ENCODE measurements at places on chromosomes 13 and 19.

GRCh38 chr13:107277911-107278310, 710.0 kb upstream of the ARGLU1 start:
- DNase-seq, result no peak

DNA sequence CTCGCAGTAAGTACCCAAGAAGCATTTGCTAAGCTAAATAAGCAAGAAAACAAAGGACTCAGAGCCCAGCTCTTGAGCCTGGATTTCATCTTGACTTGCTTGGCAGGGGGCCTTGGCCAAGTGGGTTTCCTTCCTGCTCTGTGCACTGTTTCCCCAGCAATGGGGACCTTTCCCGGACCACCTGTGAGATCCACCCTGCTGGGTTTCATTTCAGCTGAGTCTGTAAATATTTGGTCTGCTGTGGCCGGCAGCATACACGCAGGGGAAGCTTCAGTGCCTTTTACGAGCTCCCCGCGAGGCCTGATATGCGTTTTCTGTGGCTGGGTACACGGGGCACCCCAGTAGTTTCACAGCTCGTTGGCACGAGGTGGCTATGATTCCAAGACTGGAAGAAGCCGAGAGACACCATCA, 12.4 kb upstream of the TINCR start:
- no peak for DNase-seq

DNA sequence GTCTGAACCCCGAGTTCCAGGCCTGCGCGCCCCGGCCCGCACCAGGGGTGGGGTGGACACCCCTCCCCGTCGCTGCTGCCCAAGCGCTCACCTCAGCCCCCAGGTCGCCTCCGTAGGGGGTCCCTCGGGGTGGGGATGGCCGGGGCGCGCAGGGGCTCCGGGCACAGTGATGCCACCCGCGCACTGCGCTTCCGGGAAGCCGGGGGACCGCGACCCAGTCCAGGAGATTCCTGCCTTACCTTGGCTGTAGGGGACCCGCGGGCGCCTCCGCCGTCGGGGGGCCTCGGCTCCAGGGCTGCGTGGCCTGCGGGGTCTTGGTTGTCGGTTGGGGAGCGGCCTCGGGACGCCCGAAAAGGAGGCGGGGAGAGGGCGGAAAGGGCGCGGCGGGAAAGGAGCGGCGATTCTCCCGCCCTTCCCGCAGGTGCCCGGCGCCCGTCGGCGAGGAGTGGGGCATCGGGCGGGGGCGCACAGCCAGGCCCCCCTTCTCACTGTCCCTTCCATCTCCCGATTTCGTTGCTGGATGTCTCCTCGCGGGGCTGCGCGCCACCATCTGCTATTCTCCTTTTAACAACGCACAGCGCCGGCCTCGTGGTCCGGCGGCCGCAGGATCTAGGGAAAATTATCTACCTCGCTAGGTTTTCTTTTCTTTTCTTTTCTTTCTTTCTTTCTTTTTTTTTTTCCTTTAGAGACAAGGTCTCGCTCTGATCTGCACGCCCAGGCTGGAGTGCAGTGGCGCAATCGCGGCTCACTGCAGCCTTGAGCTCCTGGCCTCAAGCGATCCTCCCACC, at the start of gene KEAP1:
Gene KEAP1, minus strand, starts transcription at position 355 of the 788 bp plus-strand sequence. CDS start 3,323 bp downstream, outside the sequence.
- no peak for DNase-seq

- no peak for DNase-seq
Observed at GRCh38 chr19:54233941-54234340, 8.6 kb downstream of the LILRA6 start.

GRCh38 chr19:6736169-6736916, 1.0 kb downstream of the GPR108 start:
- DNase-seq, result peak; percentile 42

- DNase-seq, result no peak
Observed at GRCh38 chr19:33175156-33175782, 18.9 kb upstream of the LRP3 start.

GRCh38 chr19:16325161-16325527, 518 bp downstream of the KLF2 start:
- DNase-seq, result no peak

GRCh38 chr19:45705115-45705514, 12.6 kb downstream of the QPCTL start:
- DNase-seq, result no peak

DNA sequence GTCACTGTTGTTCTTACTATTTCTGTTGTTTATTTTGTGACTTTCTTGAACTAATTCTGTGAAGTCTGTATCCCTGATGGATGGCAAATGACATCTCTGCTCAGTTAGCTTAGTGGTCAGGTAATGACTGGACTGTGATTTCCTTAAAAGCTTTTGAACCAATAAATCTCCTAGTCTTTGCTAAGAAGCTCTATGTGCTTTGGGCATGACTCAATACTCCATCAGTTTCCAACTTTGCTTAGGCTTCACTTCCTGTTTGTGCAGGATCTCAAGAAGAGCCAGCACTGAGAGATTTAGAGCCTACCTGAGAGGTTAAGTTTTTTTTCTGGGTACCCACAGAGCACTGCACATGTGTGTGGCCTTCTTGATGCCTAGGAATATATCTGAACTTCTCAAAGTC, 329.7 kb upstream of the HTR2A start:
- DNase-seq, result no peak

GRCh38 chr13:101978552-101979315, 423.1 kb downstream of the FGF14 start:
- no peak for DNase-seq

GRCh38 chr19:44869733-44870470, 21.2 kb upstream of the TOMM40 start:
- DNase-seq, result no peak

GRCh38 chr13:93244141-93244917, 17.7 kb downstream of the GPC6 start:
- DNase-seq, result no peak

DNA sequence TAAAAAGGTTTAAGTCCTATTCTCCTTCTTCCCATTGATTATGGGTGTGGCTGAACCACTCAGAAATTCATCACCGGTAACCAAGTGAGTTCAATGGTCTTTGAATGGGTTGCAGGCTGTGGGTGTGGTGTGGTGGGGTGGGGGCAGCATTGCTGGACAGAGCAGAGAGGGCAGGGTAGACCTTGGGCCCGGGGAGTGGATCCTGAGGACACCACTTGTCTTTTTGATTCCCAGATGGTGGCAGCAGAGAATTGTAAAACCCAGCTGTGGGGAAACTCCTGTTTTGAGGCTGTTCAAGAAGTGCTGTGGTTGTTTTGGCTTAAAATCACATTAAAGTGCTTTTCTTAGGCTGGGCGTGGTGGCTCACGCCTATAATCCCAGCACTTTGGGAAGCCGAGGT, 45.8 kb upstream of the RGCC start:
- no peak for DNase-seq

GRCh38 chr13:85500696-85501256, 298.4 kb downstream of the SLITRK6 start:
- no peak for DNase-seq

- DNase-seq, result no peak
Observed at GRCh38 chr19:40774916-40775631, at the start of gene MIA. TSS of gene MIA (plus strand) at chr19:40775521. CDS start at chr19:40775543, 22 bp downstream.

GRCh38 chr13:46348961-46349360, 38.1 kb downstream of the RUBCNL start:
- no peak for DNase-seq

GRCh38 chr19:34997071-34997617, 3.0 kb upstream of the GRAMD1A start:
- DNase-seq, result no peak

DNA sequence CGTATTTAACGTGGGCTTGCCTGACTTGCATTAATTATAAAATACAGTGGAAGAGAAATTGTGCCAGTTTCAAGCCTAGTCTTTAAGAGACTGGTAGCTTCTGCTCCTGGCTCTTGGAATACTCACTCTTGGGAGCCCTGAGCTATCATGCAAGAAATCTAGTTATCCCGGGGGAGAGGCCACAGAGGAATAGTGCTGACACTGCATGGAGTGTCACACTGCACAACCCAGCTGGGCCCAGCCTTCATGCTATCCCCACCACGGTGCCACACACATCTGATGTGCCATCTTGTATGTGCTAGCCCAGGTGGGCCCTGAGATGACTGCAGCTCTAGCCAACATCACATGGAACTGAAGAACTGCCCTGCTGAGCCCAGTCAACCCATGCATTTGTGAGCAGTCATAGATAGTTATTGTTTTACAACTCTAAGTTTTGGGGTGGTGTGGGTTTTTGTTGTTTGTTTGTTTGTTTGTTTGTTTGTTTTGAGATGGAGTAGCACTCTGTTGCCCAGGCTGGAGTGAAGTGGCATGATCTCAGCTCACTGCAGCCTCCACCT, 8.3 kb downstream of the MAMSTR start:
- DNase-seq, result no peak

DNA sequence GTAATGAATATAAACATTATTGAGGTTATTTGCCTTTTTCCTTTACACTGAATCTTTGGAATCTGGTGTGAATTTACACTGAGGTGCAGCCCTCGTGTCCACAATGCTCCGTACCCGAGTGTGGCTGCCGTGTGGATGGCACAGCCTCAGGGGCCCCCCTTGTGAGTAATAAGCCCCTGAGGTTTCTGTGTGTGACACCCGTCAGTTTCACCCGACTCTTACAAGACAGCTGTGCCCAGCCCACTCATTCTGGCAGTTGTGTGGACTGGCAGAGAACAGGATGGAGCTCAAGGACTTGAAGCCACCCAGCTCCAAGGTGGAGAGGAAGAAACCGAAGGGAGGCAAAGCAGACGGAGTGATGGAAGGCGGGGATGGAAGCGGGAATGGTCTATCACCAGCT, 7.8 kb downstream of the PROZ start:
- no peak for DNase-seq

GRCh38 chr13:24700539-24700938, 20.3 kb downstream of the ATP12A start:
- no peak for DNase-seq

- no peak for DNase-seq
Observed at GRCh38 chr13:34303346-34303745, 485.4 kb downstream of the RFC3 start.

GRCh38 chr19:7658219-7658686, 10.6 kb upstream of the RETN start:
- DNase-seq, result peak; percentile 16

- DNase-seq, result no peak
Observed at GRCh38 chr19:7703332-7703731, 1.4 kb upstream of the FCER2 start.

- no peak for DNase-seq
Observed at GRCh38 chr13:35927567-35928021, 203.6 kb downstream of the DCLK1 start.

GRCh38 chr13:63408331-63409189, 1992.9 kb upstream of the PCDH20 start:
- DNase-seq, result no peak

GRCh38 chr13:24353736-24354135, 44.4 kb downstream of the C1QTNF9 start:
- DNase-seq, result no peak

GRCh38 chr19:10095948-10096614, 6.4 kb downstream of the ANGPTL6 start:
- peak; percentile 77 for DNase-seq

DNA sequence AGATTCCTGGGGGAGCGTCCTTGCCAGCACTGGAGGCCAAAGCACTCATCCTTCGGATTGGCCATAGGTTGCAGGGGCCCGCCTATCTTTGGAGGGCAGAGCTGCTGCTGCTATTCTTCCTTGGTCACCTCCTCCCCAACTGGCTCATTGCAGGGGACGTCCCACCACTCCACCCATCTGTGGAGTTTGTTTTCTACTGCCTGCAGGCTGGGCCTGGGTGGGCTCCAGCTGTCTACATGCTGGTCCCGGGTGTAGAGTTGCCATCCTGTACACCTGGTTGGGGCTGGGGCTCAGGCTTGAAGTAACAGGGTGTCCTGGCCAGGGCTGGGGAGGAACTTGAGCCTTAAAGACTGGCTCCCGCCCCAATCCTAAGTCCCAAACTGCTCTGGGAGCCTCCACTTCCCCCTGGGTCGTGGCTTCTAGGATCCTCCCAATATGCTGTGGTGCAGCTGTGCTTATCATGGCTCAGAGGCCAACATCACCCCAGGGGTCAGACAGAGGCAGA, 2.1 kb downstream of the RNF225 start:
- peak; percentile 67 for DNase-seq

- no peak for DNase-seq
Observed at GRCh38 chr19:3612901-3613741, 6.4 kb upstream of the TBXA2R start.

GRCh38 chr19:7346488-7346971, 2.2 kb upstream of the ARHGEF18 start:
- no peak for DNase-seq

GRCh38 chr13:29782798-29783197, 67.6 kb downstream of the UBL3 start:
- no peak for DNase-seq

DNA sequence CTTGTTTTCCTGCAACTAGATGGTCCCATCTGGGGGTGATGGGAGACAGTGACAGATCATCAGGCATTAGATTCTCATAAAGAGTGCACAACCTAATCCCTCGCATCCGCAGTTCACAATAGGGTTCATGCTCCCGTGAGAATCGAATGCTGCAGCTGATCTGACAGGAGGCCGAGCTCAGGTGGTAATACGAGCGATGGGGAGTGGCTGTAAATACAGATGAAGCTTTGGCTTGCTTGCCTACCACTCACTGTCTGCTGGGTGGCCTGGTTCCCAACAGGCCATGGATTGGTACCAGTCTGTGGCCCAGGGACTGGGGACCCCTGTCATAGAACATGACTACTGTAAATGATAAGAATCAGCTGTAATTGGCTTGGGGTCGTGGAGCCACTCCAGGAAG, 28.0 kb downstream of the WDR88 start:
- no peak for DNase-seq

GRCh38 chr13:113117911-113118260, 4.7 kb upstream of the F10 start:
- DNase-seq, result no peak

GRCh38 chr19:660793-661426, 2.1 kb downstream of the RNF126 start:
- no peak for DNase-seq

- peak; percentile 69 for DNase-seq
Observed at GRCh38 chr19:11130824-11131455, 24.6 kb downstream of the SPC24 start.

GRCh38 chr19:46481947-46482346, 10.6 kb upstream of the PNMA8A start:
- no peak for DNase-seq

GRCh38 chr13:36531746-36532486, 99.6 kb downstream of the CCNA1 start:
- no peak for DNase-seq

Measured in DMS 273 treated with DMSO at 0.1 percent for 48 hours (cell line).